ENCODE measurements at places on chromosomes 3 and 15.

DNA sequence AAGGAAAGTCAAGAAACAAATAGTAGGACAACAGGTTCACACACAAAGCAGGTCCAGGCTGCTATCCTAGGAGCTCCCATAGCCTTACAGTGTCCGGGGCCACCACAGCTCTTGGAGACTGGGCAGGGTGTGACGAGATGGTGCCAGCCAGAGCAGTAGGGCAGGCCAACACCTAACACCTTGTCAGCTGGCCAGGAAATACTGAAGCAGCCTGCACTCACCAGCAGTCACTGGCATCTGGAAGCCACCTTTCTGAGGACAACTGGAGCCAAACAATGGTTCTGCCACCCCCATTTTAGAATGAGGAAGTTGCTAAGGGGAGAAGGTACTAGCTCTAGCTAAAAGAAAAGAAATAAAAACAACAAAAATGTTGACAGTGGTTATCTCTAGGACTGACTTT, 47.2 kb downstream of the CCDC12 start:
- no peak for DNase-seq

- DNase-seq: peak; percentile 69
Observed at GRCh38 chr3:182980204-182981037, at the start of gene DCUN1D1. Gene DCUN1D1 (minus strand): TSS chr3:182980538. CDS start chr3:182980489, 49 bp downstream.

- no peak for DNase-seq
Observed at GRCh38 chr3:66407611-66408218, 93.1 kb downstream of the LRIG1 start.

DNA sequence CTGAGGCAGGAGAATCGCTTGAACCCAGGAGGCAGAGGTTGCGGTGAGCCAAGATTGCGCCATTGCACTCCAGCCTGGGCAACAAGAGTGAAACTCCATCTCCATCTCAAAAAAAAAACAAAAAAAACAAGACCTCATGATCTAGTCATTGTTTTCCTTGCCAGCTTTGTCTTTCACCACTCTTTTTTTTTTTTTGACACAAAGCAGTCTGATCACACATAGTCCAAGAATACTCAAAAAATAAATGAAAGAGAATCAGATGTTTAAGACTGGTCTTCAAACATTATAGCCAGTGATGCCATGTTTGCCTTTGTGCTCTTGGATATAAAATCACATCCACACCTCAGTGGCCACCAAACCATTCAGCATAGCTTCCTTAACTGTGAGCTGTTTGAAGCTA, 5.8 kb upstream of the ADAM10 start:
- no peak for DNase-seq

GRCh38 chr15:63402498-63403253, 21.0 kb upstream of the CA12 start:
- DNase-seq: no peak

DNA sequence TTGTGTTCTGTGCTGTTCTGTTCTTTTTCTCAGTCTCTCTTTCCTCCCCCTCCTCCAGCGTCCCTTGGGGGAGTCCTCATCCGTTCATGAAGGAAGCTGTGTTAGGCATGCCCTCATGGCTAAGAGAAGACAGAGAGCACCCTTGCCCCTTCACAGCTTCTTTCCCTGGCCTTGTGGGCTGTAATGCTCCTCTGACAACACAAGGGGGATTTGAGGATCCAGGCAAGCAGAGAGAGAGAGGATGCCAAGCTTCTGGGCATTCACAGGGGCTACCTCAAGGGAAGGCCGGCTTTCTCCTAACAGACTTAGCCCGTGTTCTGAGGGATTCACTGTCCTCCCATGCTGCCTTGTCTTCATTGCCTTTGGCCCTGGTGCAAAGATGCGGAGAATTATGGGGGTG, 389.5 kb downstream of the LRTM1 start:
- DNase-seq: no peak

DNA sequence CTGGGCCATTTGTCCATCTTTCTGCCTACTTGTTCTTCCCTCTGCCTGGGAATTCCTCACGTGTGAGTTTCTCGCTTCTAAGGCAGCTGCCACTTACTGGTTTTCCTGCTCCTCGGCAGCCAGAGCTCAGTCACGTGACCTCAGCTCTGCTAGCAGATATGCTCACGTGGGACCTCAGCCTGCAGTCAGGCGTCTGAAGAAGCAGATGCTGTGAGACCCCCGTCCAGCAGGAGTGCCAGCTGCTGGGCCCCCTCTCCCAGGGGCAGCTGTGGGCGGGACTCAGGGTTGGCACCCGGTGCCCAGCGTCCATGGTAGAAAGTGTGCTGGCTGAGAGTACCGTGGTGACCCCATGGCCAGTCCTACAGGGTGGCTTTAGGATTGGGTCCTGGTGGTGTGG, 161.3 kb upstream of the TLE3 start:
- DNase-seq: peak; percentile 53

GRCh38 chr3:183594636-183595035, 39.1 kb upstream of the KLHL6 start:
- DNase-seq: no peak

DNA sequence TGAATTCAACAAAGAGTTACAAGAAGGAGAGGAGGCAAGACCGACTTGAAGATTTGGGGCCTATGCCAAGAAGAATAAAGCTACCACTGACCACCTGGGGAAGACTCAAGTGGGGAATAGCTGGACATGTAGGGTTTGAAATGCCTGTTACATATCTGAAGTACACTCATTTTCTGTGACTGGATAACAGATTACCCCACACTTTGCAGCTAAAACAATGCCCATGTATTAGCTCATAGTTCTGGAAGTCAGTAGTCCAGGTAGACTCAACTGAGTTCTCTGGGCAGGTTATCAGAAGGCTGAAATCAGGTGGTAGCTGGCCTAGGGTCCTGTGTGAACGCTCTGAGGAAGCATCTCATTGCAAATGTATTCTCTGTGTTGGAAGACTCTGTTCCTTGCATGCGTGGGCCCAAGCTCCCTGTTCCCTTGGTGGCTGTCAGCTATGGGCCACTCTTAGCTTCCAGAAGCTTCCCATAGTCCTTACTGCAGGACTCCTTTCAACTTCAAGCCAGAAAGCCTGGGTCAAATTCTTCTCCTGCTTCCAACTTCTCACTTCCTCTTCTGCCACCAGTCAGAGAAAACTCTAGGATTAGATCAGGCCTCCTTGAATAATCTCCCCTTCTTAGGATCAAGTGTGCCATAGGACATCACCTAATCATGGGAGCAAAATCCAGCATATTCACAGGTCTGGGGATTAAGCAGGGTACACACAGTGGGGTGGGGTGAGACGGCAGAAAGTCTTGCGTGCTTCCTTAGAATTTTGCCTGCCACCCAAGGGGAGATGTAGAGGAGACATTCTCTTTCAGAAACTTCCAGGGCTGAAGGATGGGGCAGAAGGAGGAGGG, 187.8 kb downstream of the SHQ1 start:
- no peak for DNase-seq

- no peak for DNase-seq
Observed at GRCh38 chr3:36525115-36525801, 145.0 kb downstream of the STAC start.

DNA sequence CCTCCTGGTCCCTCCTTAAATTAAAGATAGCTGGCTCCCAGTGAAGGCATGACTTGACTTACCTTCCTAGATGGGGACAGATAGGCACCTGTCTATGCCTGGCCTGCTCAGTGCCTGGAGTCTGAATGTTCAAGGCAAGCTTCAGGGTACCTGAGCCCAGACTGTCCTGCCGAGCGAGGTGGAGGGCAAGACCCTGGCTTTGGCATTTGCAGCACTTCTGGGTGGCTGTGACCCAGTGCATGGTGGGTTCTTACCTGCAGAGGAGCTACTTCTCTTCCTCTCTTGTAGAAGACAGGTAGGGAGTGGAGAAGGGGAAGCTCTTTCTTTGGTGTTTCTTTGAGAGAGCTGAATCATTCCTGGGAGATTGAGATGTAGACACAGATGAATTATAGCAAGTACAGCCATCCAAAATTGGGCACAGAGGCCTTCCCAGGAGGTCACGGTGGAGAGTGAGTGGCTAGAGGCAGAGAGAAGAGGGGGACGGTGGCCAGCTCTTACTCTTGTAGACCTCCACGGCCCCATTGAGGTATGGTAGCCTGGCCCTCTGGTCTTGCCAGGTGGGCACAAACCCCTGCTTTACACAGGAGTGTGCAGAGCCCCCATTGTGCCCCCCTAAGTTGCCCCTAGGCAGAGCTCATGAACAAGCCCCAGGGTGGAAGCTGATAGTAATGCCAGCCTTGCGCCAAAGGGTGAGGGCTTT, 402.5 kb upstream of the TPM1 start:
- no peak for DNase-seq

DNA sequence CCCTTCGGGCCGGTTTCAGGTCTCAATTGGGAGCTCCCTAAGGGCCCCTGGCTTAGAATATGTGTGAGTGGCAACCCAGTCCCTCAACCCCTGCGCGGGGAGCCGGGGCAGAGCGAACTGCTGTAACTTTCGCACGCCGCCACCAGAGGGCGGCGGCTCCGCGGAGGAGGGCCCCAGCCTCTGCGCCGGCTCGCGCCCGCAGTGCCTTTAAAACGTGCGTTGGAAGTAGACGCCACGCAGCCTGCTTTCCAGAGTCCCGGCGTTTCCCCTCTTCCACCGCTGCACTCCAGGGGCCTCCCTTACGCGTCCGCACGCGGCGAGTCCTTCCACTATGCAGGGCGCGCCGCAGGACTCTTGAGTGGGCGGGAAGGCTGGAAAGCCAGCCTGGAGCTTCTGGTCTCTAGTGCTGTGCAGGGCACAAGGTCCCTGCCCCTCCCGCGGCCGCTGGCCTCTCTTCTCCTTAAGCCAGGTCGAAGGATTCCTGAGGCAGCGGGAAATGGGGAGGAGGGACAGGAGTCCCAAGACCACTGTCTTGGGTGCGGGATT, 23.7 kb upstream of the RNU6-1 start:
- no peak for DNase-seq

Data from fibroblast of skin of left biceps (primary cell).